Muscle of arm (tissue), 14 donors: ENCODE measurements at places on chromosomes 4 and X. TPM values are rescaled to one million over a fixed set of nuclear protein-coding genes. Genes with fewer than 3 reads are reported as not detected.

GRCh38 chr4:53185869-53186585 lies 179.8 kb downstream of the SCFD2 start:
- DNase-seq: peak; percentile 72

- no peak for DNase-seq
These were observed 70.1 kb upstream of the HCCS start for GRCh38 chrX:11040996-11041395.

GRCh38 chr4:141099326-141099725 lies 33.9 kb downstream of the RNF150 start:
- no peak for DNase-seq

- peak; percentile 9 for DNase-seq
These were observed 494 bp downstream of the SPOCK3 start for GRCh38 chr4:167233685-167234315.

GRCh38 chrX:10235851-10236250 lies 79.1 kb downstream of the CLCN4 start:
- DNase-seq: no peak

GRCh38 chr4:142485452-142485851 lies 360.6 kb downstream of the INPP4B start:
- no peak for DNase-seq

DNA sequence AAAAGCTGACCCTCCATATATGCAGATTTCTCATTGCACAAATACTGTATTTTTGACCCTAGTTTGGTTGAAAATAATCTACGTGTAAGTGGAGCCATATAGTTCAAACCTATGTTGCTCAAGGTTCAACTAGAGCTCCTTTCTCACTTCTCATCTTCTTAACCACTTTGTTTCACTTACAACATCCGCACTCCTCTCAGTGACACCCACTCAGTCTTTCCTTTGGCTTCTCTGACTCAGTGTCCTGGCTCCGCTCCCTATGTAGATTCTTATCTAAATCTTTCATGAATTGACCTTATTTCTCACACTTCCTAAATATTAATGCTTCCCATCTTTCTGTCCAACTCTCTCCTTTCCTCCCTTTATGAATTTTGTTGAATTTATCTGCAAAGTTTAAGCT lies 32.9 kb upstream of the DKK2 start:
- DNase-seq: no peak

- DNase-seq: no peak
These were observed 53.3 kb downstream of the CAMK2D start for GRCh38 chr4:113708250-113708649.

GRCh38 chr4:28225050-28225449 lies 1364.4 kb downstream of the STIM2 start:
- no peak for DNase-seq

The MMRN1 gene
- polyA plus RNA-seq: 16.1 TPM

The SLC2A9 gene
- 4.5 TPM for polyA plus RNA-seq

The UGT2B15 gene
- polyA plus RNA-seq: 0.11 TPM

The SMIM10L2A gene
- polyA plus RNA-seq: 2.4 TPM
